Foreskin keratinocyte (primary cell): ENCODE measurements at places on chromosomes 2 and 18. TPM values are rescaled to one million over a fixed set of nuclear protein-coding genes. Genes with fewer than 3 reads are reported as not detected.

Gene C1QL2
- not detected in 2 replicates for total RNA-seq

Gene MPP4
- total RNA-seq = 0.88 and 1.3 TPM in 2 replicates

Gene ANXA4
- 46.2 and 53.4 TPM in 2 replicates for total RNA-seq

Gene CSRNP3
- 1.0 and 1.5 TPM in 2 replicates for total RNA-seq

Gene ALPI
- total RNA-seq = not detected in 2 replicates

Gene DAPL1
- 0.39 TPM in 1 of 2 replicates, not detected in the other for total RNA-seq

Gene MC4R
- not detected in 2 replicates for total RNA-seq

Gene OTX1
- 3.8 and 4.5 TPM in 2 replicates for total RNA-seq

Gene MYO5B
- total RNA-seq = 6.8 and 8.4 TPM in 2 replicates

Gene NFATC1
- total RNA-seq = 4.4 and 7.3 TPM in 2 replicates

Gene FZD7
- total RNA-seq = 2.5 TPM in 2 replicates

Gene PSMA8
- total RNA-seq = not detected in 2 replicates

Gene SCN7A
- total RNA-seq = 0.07 TPM in 1 of 2 replicates, not detected in the other

Gene GULP1
- 7.7 and 11.3 TPM in 2 replicates for total RNA-seq

Gene KCNE4
- 0.14 TPM in 2 replicates for total RNA-seq

Gene COBLL1
- 14.5 and 20.0 TPM in 2 replicates for total RNA-seq

- no peak for DNase-seq
These were observed 389.5 kb upstream of the TNP1 start for GRCh38 chr2:217249121-217250012.

DNA sequence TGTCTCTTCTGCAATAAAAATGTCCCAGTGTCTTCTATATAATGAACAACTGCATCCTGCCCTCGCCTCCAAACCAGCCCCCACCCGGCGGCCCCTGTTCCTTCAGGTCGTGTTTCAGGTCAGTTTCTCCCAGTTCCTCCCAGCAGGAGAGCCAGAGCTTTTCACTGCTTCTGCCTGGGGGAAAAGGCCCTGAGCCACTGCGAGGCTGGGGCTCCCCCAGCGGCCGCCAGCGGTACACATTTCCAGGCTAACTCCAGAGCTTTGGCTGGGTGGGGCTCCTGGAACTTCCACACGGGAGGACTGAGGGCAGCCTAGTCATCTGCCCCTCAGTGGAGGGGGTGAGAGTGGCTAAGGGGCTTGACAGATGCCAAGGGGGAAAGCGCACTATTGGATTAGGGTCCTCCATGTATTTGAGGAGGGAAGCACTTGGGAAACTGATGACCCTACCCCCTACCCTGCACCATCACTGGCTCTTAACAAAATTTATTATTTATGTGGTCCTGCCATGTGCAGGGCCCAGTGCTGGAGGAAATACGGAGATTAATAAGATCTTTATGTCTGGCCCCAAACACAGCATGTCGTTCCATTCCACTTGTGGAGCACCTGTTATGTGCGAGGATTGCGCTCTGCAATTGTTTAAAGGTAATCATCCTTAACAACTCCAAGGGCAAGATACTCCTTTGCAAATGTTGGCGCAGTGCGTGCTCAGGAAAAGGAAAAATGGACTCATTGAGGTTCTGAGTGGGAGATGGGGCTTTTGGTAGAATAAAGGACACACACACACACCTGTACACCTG, 17.3 kb upstream of the CYS1 start:
- DNase-seq = peak; percentile 52

DNA sequence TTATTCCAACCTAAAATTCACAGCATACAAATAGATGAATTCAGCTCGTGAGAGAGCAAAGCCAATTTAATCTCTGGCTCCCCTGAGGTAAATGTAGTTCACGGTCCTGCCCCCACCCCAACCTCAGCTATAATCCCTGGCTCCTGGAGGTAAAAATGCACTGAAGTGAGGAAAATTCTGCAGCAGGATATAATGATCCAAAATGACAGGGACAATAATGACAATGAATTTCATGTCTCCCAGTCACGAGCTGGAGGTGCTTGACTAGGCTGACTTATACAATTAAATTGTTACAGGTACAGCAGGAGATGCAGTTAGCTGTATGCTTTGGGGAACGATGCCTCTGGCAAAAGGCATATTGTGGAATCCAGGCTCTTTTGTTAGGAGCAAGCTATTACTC, 82.0 kb downstream of the GPD2 start:
- DNase-seq = no peak

DNA sequence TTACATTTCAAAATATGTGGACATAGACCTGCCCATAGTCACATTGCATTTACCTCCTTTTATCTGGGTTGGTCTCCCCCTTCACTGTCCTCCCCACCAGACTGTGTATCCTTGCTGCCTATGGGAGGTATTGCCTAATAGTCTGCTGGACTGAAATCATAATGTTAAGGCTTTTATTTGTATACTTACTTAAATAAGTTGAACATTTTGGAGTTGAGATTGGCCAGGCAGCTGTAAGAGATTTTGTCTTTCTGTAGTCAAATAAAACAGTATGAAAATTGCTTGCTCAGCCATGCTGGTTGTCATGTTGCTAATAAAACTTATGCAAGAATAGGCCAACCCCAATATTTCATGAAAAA, 280.9 kb downstream of the PTPRM start:
- DNase-seq = no peak

GRCh38 chr2:53210538-53210937, 557.1 kb upstream of the CHAC2 start:
- DNase-seq = no peak

GRCh38 chr2:112640800-112641675, 4.7 kb upstream of the SLC20A1 start:
- no peak for DNase-seq

- DNase-seq = no peak
These were observed 97.0 kb downstream of the MBP start for GRCh38 chr18:77035380-77036187.

- DNase-seq = no peak
These were observed 46.1 kb upstream of the CELF4 start for GRCh38 chr18:37611614-37612279.

DNA sequence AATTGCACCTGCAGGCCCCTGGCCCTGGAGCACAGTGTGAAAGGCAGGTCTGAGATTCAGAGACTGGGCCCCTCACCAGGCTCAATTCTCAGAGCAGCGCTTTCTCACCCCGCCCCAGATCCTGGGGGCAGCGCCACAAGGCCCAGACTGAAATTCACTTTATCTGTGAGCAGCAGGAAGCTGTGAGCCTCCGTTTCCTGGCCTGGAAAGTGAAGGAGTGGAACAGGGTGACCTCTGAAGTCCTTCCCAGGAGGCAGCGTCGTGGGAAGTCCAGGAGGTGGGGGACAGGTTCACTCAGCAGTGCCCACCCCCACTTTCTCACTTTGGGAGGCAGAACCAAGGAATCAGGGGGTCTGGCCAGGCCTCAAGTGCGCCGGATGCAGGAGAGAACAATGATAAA, 235.4 kb downstream of the NDUFA10 start:
- DNase-seq = no peak

DNA sequence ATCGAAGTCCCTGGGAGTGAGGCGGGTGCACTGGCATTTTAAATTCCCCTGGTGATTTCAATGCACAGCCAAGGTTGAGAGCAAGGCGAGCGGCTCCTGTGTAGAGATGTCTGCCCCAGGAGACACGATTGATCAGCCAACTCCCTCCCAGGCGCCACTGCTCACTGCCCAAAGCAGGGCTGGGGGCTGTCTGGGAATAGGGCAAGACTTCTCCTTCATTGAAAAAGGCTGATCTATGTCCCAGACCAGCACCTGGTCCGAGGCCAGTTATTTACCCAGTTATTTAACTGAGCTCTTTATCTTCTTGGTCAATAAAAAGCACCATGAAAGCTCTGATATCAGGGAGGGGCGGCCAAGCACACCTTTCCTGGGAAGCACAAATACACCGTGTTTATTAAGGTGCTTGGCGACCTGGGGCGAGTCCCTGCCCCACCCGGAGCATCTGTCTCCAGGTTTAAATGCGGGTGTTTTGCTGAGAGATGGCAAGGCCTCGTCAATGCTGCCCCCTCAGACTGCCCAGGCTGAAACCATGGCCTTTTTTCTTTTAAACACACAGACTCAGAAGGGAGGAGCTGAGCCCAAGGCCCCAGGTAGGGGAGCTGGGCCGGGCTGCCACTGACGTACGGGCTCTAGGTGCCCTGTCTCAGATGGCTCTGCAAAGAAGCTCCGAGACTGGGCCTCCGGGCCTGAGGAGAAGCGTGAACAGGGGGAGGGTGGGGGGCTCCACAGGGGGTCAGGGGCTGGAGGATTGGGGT, 73.9 kb upstream of the HPCAL1 start:
- DNase-seq = no peak

DNA sequence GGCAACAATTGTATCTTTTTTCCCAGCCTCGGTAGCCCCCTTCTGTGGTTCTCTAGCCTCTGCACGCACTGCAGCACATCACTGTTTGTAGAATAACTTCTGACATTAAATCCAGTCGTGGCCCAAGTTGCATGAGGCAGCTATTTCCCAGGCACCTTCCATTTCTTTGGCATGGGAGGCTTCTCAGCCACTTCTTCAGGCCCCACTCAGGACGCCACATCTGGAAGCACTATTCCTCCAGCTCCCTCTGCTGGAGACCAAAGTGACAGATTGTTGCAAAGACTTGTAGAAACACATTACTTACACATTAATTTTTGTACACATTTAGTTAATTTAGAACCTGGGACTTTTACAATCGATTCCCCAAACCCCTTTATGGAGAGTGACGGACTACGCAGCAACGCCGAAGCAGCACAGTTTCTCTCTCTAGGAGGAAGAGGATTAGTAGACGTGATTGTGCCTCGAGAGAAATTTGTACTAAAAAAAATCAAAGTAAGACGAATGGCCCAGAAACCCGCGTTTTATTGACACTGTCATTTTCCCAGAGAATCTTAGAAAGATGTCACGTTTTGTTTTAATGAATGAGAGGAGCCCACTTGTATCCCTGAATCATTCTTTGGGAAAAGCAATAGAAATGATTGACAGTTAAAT, 57.8 kb upstream of the RGPD5 start:
- DNase-seq = no peak

GRCh38 chr2:71788601-71789240, 335.4 kb downstream of the DYSF start:
- DNase-seq = no peak

DNA sequence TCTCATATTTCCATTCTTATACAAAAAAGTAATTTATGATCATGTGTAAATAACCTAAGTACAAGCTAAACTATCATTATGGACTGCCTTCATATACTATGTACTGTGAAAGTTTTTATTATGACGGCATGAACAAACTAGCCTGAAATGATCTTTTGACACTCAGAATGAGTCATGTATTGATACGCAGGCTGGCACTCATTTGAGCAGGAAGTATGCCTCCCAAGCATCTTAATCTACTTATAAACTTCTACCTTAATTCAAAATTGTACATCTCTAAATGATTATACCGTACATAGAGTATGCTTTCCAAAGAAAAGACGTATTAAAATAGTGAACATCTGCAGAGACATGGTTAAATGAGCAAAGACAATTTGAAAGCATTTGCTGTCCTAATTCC, 207.1 kb upstream of the SPOPL start:
- DNase-seq = peak; percentile 68

DNA sequence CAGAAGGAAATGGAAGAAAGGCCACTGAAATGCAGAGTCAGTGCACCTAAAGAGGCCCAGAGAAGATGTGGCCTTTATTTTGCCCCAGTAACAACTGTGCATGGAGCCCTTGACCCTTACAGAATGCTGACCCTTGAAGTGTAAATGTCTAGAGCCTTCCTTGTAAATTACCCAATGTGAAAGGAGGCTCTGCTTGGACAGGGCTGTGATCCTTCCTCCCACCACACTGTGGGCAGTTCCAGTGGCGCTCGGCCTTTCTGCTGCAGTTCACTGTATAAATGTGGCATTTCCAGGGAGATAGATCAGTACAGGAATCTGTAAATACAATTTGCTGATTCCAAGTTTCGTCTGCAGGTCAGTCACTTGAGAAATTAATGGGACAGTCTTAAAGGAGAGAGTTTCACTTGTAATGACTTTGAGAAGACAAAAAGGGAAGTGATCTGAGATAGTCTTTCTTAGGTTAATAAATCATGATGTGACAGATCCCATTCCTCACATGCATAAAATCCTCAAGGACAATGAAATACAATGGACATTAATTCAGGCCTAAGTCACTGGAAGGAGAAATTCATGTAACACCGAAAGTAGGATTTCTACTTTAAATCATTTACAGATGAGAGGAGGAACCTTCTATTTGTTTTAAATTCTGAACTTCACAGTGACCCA, 133.8 kb upstream of the LMAN1 start:
- DNase-seq = no peak

DNA sequence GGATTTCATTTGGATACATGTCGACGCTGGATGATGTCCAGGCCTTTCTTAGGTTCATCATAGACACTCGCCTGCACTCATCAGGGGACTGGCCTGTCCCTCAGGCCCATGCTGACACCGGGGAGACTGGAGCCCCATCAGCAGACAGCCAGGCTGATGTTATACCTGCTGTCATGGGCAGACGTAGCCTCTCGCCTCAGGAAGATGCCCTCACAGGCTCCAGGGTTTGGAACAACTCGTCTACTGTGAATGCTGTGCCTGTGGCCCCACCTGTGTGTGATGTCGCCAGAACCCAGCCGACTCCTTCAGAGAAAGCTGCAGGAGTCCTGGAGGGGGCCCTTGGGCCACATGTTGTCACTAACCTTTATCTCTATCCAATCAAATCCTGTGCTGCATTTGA, 28.3 kb downstream of the MOCOS start:
- DNase-seq = no peak

DNA sequence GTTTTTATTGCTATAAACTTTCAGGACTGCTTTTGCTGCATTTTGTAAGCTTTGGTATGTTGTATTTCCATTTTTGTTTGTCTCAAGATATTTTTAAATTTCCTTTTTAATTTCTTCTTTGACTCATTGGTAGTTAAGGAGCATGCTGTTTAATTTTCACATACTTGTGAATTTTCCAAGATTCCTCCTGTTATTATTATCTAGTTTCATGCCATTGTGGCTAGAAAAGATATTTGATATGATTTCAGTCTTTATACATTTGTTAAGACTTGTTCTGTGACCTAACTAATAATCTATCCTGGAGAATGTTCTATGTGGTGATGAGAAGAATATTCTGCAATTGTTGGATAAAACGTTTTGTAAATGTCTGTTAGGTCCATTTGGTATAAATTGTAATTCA, 62.1 kb downstream of the NUP35 start:
- no peak for DNase-seq

GRCh38 chr18:22019193-22019592, 150.2 kb upstream of the GATA6 start:
- DNase-seq = no peak

GRCh38 chr2:174005801-174006419, 40.7 kb upstream of the SP3 start:
- no peak for DNase-seq

DNA sequence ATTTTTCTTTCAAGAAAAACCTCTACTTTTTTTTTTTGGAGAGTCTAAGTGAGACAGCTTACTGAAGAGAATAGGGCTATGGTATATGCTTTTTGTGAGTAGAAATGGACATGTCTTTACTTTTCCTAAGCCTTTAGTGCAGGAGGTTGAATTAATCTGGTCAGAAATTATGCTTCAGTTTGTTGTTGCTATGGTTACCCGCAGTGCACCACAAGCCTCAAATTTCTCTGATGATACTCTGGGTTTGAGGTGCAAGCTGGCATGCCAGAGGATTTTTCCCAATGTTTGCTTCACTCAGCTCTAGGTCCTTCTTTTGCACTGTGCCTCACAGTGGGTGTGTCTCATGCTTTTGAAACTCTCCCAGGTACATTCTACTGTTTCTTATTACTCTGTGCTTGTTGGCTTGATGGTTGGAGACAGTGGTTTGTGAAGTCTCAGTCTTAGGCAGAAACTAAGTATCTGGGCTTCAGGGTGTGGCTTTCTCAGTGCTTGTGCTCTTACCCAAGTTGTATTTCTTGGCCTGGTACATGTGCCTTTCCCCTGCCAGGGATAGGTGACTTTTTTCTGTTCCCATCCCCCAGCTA, 278.3 kb downstream of the RBM43 start:
- DNase-seq = no peak
